OCI-M1 (cell line): ENCODE measurements at places on chromosomes 2 and 18.

DNA sequence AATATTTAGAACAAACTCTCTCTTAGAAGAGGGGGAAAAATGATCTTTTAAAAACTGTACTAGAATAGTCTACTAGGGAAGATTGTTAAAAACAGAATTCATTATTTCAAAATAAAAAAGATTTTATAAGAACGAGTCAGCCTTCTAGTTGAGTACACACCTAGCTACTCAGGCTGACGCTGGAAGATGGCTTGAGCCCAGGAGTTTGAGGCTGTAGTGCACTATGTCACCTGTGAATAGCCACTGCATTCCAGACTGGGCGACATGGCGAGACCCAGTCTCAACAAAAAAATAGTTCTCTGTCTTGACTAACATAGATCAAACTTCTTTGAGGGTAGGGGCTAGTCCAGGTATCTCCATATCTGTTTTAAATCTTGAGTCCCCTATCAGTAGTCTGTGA, 33.9 kb downstream of the ERLEC1 start:
- no peak for DNase-seq

DNA sequence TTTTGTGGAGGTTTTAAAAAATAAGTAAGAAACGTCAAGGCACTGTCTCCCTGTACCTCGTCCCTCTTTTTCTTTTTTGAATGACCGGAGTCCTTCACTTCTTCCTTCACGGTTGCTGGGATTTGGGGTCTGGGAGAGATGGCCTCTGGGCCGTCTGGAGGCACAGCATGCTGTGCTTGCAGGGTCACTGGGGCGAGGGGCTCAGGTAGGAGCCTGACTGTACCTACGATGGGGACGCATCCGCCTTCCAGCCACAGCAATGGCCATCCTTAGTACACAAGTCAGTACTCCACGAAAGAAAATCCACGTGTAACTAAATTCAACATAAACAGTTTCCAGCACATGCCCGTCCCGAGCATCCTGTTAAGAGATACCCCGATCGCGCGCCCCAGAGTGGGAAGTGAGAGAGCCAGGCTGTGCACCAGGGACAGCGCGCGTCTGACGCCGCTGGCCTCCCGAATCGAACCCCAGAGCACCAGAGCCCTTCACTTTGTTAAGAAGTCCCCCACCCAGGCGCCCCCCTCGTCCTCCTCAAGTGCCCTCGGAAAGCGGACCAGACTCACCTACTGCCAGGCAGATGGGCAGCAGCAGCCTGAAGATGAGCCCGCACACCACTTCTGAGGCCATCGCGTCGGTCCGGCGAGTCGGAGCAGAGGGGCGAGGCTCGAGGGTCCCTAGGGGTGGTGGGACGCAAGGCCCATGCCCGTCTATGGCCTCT, 1.2 kb downstream of the PIEZO2 start:
- no peak for DNase-seq

DNA sequence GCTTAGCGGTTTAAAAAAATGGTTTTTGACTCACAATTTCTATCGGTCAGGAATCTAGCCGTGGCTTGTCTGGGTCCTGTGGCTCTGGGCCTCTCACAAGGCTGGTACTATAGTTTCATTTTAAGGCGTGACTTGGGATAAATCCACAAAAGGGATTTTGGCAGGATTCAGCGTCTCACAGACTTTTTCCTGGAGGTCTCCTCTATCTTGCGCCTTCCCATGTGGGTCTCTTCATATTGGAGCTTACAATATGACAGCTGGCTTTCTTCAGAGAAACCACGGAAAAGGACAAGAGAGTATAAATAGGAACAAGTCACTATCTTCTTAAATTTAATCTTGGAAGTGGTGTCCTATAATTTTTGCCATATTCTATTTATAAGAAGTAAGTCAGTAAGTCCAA, 250.5 kb downstream of the DSC3 start:
- DNase-seq = no peak

DNA sequence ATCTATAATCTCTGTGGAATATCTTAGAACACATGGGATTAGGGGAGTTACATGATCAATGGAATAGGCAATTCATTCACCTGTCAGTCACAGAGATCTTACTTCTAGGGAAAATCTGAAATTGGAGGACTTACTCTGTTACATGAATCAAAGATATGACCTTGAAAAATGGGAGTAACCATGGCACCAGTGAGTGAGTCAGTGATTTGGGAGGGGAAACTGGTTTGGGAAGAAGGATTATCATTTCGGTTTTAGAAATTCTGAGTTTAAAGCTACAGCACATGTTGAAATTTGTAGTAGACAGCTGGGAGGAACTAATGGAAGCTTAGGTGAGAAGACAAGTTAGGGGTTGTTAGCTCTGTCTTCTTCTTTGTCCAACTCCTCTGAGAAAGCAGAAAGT, 153.7 kb downstream of the CAMKMT start:
- DNase-seq = no peak

DNA sequence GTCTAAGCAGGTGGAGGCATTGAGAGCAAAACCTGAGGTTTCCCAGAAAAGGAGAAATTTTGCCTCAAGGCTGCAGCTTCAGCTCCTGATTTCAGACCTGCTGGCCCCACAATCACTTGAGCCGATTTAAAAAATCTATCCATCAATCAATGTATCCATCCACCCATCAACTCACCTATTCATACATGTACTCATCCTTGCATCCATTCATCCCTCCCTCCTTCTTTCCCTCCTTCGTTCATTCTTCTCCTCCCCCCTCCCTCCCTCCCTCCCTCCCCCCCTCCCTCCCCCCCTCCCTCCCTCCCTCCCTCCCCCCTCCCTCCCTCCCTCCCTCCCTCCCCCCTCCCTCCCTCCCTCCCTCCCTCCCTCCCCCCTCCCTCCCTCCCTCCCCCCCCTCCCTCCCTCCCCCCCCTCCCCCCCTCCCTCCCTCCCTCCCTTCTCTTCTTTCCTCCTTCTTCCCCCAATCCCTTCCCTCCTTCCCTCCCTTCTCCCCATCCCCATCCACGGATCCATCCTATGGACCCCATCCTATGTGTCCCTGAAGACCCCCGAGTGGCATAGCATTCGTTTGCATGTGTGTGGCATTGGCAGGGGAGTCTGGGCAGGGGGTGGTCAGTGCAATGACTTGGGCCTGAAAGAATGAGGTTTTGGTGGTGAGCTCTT, 6.1 kb upstream of the PXDN start:
- no peak for DNase-seq

GRCh38 chr2:168231609-168232241, 15.7 kb downstream of the STK39 start:
- no peak for DNase-seq

DNA sequence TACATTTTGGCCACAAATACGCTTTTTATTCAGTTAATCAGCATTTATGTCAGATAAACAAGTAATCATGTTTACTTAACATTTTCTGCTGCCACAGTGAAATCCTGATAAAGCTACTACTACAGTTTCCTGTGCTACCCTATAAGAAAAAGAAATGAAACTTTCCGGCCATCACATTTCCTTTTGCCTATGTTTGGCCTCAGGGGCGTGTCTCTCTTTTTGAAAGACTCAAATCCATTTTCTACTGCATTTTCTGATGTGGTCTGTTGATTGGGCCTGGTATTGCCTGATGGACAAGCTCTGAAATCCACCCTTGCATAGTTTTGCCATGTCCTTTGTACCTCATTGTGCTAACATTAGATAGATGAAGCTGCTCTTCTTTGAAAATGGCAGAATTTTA, 152.6 kb downstream of the AGPS start:
- no peak for DNase-seq

GRCh38 chr18:55522011-55522410, 66.0 kb downstream of the TCF4 start:
- peak; percentile 90 for DNase-seq

DNA sequence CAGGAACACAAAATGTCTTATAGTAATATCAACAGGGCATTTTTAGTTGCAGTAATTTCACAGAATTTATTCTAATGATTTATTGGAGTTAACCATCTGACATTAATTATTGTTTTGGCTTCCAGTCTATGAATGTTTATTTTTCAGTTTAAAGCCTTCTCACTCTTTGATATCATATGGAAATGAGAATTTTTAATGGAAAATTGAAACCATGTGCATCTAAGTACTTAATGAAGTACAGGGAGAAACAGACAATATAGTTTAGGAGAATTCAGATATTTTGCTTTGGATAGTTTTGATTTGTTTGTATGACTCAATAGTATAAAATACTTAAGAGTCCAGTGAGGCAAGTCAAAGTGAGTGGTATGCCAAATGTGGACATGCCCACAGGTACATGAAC, 126.1 kb downstream of the OLA1 start:
- no peak for DNase-seq

- DNase-seq = peak; percentile 42
Observed at GRCh38 chr2:78861546-78861945, 164.0 kb upstream of the REG3G start.

- no peak for DNase-seq
Observed at GRCh38 chr2:202660796-202661195, 26.0 kb downstream of the FAM117B start.

DNA sequence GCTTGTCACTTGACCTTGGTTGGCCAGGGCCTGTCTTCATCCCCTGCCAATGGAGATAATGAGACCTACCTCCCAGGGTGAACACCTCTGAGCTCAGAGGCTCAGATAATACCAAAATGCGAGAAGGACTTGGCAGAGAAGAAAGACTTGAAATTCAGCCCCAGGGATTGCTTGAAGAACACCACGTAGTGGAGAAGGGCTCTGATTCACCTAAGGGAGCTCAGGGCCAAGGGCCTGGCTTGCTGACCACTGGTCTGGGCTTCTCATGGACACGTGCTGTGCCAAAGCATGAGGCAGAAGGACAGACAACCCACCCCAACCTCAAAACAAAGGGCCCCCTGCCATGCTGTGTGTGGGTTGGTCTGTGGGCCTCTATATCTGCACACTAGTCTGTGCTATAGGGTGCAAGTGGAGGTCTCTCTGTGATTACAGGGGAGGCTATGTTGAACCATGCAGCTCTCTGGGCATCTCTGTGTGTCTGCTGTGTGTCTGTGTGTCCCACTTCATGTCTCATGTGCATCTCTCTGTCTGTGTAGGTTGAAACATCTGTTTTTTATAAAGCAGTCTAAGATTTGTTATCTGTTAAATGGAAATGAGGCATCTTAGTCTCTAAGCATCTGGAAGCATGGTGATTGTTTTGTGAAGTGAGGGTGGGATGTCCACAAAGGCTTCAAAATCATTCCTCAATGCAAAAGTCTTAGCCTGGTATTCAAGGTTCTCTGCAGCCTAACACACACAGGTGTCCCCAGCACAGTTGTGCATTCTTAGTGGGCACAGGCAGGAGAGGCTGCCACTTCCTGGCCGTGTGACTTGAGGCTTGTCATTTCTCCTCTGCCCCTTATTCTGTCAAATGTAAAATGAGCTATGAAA, 61.0 kb upstream of the EPAS1 start:
- DNase-seq = no peak

GRCh38 chr18:44788334-44788733, 107.6 kb downstream of the SETBP1 start:
- no peak for DNase-seq

GRCh38 chr2:51404226-51404625, 372.3 kb upstream of the NRXN1 start:
- no peak for DNase-seq

DNA sequence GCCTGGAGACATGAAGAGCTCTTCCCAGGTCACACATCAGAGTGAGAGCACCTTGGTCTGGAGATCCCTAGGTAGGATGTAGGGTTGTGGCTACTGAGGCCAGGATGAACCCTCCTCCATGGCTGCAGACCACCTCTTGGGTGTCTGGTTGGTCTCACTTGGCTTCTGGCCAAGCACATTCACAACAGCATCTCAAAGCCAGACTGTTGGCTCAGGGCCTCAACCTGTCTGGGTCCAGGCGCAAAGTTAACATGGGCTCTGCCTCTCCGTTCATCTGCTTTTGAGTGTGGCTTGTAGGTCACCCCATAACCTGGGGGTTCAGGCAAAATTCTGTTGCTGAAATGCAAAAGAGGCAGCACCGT, 40.1 kb downstream of the RHOB start:
- no peak for DNase-seq

DNA sequence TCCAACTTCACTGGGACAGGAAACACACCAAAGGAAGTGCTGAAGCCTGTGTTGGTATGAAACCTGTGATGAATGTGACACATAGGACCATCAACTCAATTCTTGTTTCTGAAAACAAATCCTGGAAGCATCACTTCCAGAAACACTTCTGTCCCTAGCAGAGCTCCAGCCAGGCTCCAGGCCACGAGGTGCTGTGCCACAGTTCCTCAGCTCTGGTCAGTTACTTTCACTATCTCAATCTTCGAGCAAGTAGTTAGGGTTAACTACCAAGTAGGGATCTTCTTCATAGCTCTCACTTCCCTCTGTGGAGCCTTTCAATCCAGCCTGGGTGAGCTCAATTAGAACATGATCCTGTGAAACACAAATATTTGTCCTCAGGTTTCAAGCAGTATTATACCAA, 3.6 kb upstream of the LCT start:
- no peak for DNase-seq

- peak; percentile 50 for DNase-seq
Observed at GRCh38 chr2:61210332-61210981, 48.5 kb downstream of the C2orf74 start.

GRCh38 chr2:101362316-101362715, 25.0 kb downstream of the CREG2 start:
- no peak for DNase-seq

- DNase-seq = no peak
Observed at GRCh38 chr2:195181059-195181705, 475.8 kb upstream of the SLC39A10 start.

DNA sequence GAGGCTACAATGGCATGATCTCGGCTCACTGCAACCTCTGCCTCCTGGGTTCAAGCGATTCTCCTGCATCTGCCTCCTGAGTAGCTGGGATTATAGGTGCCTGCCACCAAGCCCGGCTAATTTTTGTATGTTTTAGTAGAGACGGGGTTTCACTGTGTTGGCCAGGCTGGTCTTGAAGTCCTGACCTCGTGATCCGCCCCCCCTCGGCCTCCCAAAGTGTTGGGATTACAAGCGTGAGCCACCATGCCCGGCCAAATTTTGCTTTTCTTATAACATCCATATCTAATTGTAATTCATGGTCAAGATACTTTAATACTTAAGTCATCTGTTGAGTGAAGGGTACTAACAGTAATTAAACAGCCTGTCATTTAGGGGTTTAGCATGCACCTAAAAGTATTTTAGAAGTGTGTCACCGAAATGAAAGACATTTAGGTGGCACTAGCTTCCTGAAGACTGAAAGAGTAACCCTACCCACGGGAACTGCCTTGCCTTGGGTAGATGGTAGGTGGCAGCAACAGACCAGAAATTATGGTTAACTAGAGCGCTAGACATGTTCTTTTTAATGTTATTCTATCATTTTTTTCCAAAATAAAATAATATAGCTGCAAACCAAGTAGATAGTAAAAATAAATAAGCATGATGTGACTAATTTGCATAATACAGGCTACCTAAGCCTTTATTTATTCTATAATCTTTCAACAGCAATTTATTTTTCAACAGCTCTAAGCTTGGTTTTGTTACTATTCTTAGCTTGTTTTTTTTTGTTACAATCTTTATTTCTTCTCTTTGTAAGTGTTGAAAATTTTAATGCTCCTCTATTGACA, 8.6 kb upstream of the ACYP2 start:
- peak; percentile 82 for DNase-seq
